CD4-positive, alpha-beta T cell treated with Interleukin-4 for 4 hours (primary cell): ENCODE measurements at places on chromosomes 5 and 9.

DNA sequence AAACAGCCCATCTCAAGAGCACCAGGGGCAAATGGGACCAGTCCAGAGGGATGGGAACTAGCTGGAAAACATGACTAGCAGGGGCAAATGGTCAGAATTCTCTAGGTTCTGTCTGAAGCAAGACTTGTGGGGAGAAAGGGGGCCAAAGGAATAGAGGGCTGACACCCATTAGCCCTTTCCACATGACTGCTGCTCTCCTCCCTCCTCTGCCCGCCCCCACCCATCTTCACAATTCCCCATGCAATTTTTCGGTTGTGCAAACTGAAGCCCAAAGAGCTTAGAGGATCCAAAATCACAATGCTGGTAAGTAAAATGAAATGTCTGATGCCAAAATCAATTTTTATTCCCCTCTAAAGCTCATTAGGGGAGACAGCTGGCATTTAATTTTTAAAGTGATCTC, 207.1 kb downstream of the DCP2 start:
- DNase-seq, result no peak

GRCh38 chr9:34963552-34963951, 5.5 kb downstream of the PHF24 start:
- no peak for DNase-seq

DNA sequence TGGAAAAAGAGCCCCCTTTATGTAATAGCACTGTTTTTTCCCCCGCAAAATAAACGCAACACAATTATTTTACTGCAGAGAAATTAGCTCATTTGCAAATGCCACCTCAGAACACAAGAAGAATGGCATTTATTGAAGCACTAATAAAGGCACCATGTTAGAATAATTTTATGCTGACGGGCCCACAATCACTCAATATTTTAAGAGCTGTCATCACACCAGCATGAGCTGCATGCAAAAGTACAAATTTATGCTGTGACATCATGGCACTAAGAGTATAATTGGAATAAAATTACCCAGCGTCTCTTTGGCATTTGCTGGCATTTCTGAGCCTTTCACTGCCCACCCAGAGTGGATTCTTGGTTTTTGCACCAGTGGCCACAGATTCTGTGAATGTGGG, 364.6 kb downstream of the TLE4 start:
- no peak for DNase-seq

DNA sequence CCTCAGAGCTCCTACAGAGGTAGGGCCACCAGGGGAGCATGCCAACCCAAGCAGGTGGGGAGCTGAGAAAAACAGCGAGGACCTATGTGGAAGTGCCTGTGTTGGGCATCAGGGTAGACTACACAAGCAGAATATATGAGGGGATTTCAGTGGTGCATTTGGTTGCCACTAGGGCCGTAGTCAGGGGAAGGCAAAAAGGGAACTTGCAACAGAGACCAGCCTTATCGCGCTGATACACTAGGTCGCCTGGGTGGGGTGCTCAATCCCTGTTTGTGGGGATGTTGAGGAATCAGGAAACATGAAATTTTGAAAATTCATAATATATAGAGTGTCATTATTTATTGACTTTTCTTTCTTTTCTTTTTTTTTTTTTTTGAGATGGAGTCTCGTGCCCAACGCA, 370.9 kb upstream of the PRR16 start:
- DNase-seq, result peak; percentile 5

DNA sequence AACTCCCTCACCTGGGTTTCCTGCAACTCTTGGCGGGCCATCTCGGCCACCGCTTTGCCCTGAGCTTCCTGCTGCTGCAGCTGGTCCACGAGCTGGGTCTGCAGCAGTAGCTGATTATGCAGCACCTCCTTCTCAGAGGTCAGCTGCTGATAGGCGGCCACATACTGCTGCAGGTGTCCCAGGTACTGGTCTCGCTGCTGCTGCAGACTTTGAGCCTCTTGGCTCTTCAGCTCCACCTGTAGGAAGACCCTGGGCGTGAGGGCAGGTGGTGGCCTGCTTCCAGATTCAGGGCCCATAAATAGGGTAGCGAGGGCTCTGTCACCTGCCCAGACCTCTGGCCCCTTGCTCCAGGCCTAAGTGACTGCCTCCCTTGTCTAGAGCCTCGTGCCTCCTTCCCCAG, 16.7 kb downstream of the GOLGA2 start:
- no peak for DNase-seq

DNA sequence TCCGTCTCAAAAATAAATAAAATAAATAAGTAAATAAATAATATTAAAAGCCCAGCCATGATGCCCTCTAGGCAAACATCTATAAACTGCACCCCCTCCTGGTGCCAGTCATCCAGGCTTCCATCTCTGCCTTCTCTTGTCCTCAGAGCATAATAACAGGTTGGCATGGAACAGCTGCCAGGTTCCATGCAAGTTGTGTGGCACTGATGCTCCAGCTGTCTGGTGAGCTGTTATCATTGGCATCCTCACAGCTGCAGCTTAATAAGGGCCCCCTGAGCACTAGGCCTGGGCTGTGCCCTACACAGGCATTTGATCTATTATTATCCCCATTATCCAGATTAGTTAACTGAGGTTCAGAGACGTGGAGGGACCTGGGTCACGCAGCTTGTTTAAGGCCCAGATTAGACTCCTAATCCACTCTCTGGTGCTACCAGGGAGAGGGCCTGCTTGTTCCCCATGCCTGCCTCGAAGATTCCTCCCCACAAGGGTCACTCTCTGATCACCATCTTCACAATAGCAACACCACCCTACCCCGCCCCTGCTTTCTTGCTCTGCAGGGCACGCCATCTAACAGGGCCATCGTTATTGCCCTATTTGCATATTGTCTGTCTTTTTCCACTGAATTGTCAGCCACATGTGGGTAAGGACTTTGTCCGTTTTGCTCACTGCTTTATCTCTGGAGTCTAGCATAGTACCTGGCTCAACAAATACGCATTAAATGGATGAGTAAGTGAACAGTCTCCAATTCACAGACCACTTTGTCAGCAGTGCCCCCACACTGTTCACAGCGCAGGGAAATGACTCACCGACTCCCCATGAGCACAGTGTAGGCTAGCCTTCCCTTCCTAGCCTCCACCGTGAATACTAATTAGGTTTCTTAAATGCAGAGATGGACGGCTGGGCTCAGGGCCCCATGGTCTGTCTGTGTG, 1.5 kb upstream of the DNM1 start:
- no peak for DNase-seq

GRCh38 chr5:178984145-178985072, 10.7 kb downstream of the GRM6 start:
- no peak for DNase-seq

DNA sequence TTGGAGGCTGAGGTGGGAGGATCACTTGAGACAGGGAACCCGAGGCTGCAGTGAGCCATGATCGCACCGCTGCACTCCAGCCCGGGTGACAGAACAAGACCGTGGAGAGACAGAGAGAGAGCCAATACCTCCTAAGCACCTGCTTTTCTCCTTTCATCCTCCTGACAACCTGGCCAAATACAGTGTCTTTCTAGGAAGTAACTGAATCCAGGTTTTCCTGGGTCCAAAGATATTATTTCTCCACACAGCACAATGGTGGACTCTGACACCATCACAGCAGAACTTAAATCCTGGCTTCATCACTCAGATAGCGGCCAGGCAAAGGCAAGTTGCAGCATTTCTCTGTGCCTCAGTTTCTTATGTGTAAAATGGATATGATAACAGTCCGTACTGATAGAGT, 21.9 kb downstream of the DUSP1 start:
- DNase-seq, result no peak

DNA sequence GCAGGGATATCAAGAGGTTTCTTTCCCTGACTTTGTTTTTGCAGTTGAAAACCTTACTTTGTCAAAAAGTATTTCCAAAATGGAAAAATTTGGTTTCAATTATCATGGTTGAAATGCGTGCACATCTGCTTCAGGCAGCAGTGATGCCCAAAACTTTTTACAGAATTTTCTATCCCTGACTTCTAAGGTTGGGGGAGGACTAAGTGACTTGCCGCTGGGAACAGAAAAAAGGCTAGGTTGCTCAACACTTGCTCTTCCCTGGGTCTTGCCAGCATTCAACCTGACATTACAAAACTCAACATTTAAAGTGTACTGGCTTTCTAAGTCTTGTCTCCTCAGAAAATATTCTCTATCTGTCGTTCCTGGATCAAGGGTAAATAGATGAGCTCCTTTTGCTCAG, 4.7 kb downstream of the KLHL3 start:
- DNase-seq, result no peak

DNA sequence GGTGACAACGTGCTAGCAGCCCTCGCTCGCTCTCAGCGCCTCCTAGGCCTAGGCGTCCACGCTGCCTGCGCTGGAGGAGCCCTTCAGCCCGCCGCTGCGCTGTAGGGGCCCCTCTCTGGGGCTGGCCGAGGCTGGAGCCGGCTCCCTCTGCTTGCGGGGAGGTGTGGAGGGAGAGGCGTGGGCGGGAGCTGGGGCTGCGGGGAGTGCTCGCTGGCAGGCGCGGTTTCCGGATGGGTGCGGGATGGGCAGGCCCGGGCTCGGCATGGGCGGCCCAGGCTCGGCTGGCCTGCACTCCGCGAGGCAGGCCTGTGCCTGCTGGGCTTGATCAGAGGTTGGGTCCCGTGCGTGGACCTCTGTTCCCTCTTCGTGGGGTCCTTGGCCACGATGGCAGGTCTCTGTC, 472.6 kb downstream of the PRR16 start:
- DNase-seq, result no peak

DNA sequence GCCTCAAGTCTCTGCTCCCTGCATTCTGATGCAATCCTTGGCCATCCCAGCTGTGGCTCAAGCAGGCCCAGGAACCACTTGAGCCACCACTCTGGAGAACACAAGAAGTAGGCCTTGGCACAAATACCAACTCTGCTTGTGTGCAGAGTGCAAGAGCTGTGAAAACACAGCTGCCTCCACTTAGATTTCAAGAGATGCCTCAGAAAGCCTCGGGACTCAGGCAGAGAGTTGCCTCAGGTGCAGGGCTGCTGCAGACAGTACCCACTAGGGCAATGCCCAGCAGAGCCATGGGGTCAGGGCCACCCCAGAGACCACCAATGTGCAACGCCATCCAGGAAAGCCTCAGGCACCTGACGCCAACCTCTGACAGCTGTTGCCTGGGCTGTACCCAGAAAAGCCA, 82.4 kb downstream of the FREM1 start:
- no peak for DNase-seq

DNA sequence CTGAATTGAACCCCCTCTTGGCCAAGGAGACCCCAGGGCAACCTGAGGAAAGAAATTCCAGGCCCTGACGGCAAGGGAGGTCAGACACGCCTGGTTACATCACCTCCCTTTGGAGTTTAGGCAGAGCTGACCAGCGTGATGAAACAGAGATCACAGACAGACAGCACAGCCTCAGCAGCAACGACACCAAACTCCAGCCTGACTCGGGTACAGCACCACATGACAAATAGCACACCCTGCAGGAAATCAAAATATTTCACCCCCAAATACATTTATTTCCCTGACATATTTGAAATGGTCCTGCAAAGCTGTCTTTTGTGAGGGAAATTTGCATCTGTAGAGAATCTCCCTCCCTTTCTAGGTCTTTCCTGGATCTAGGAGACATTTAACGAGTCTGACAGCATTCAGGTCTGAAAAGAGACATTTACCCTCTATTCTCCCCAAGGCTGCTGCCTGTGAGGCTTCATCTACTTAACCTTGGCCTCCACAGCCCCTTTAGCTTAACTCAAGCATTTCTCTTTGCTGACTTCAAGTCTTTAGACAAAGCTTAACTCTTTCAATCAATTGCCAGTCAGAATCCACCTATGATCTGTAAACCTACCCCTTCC, 2.6 kb downstream of the QSOX2 start:
- DNase-seq, result no peak

- DNase-seq, result peak; percentile 67
These were observed 27.9 kb upstream of the CEMIP2 start for GRCh38 chr9:71796100-71796767.

DNA sequence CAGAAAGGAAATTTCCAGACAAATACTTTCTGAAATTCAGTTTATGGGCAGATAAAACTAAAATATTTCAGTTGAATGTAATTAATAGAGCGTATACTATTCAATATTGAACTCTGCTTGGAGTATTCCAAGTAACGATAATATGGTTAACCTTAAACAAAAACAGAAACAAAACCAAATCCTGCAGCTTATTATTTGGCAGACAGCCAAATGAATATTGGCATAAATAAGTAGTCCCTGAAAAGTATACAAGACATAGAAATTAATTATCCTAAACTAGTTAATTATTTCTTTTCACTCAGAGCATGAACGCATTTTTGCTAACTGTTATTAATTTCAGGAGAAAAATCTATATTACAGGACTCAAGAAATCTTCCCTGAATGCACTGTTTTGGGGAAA, 1574.0 kb downstream of the MAT2B start:
- no peak for DNase-seq

GRCh38 chr5:90353254-90353653, 56.3 kb downstream of the CETN3 start:
- no peak for DNase-seq

- DNase-seq, result no peak
These were observed 5.2 kb downstream of the SMIM33 start for GRCh38 chr5:139475865-139476617.

- no peak for DNase-seq
These were observed 80.4 kb downstream of the GTF3C4 start for GRCh38 chr9:132750668-132751067.

- no peak for DNase-seq
These were observed 171.8 kb downstream of the SEMA5A start for GRCh38 chr5:9374025-9374424.

DNA sequence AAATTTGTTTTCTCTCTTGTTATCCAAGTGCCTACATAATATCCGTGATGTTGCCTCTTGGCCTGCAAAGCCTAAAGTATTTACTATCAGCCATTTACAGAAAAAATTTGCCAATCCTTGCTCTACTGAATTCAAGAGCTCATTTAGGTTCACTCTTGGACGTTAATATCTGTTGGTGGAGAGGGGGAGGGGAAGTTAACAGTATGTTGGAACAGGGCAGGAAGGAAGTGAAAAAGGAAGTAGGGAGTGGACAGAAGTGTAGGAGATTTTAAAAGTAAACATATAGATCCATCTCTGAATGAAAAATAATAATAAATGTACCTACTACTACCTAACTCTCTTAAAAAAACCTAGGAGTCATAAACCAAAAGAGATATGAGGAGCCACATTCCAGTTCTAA, 32.8 kb downstream of the ZNF608 start:
- no peak for DNase-seq

- DNase-seq, result no peak
These were observed 55.9 kb upstream of the CEMIP2 start for GRCh38 chr9:71824257-71824656.

DNA sequence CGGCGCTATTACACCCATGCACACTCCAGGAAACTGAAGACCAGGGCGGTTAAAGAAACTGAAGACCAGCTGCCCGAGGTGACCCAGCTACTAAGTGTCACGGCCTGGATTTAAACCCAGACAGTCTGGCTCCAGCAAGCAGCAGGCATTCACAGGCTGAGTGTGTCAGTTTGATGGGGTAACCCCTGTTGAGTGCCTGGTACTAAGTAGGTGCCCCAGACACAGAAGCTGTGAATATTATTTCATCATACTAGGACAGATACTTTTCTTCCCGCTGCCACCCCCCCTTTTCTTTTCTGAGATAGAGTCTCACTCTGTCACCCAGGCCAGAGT, 7.3 kb downstream of the ENG start:
- no peak for DNase-seq
